ENCODE measurements at places on chromosomes 2 and 18.

DNA sequence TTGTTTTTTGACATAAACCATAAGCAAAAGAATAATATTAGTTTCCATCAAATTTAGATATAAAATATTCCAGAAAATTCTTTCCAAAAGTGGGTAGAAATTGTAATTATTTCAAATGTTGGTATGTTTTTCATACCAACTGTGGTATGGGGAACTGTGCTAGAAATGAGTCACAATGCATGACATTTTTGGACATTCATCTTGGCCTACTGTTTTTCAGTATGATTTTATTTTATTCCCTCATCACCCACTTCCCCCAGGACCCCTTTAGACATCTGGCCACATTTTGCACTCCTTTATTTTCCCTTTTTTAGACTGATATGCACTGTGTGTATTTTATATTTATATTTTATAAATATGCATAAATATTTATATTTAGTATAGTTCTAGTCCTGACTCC, 97.1 kb downstream of the DPP4 start:
- DNase-seq, result no peak

GRCh38 chr18:62672600-62672999, 42.7 kb upstream of the PHLPP1 start:
- DNase-seq, result no peak

GRCh38 chr18:11494107-11494506, 115.3 kb upstream of the SLC35G4 start:
- DNase-seq, result no peak

DNA sequence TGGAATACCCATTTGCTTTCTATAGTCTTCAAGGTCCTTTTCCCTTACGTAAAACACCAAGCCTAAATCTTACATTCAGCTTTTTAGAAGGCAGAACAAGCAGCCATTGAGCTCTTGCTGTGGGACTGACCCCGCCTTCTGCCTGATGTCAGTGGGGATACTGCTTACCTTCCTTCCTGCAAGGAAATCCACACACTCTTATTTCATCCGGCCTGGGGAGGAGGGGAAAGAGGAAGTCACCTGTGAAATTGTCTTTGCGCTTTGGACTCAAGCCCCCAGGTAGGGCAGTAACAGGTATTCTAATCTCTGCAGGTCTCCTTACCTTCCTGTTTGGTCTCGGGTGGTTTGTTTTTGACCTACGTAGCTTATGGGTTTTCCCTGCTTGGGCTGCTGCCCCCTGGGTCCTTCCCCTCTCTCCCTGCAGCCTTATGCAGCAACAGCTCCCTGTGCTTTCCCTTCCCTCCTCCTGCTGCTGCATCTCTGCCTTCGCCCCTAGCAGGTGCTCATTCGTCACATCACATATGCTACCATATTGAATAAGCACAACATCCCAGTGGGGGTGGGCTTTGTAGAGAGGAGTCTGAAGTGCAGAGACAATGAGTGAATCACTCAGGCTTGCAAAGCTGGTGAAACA, 402.5 kb upstream of the TRIB2 start:
- DNase-seq, result no peak

DNA sequence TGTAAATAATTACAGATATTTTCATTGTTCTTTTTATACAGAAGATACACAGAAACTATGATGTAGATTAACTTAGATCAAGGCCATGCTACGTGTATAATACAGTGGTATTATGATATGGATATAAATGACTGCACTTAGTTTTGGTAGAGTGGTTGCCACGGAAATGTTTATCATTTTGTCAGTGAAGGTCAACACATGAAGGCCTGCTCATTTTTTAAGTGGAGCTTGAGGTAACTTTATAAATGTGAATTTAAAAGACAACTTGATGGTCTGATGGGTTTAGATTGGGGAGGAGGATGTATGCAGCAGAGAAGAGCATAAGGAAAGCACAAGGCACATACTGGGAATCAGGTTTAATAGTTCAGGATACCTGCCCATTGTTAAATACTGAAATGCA, 14.4 kb upstream of the BBS5 start:
- no peak for DNase-seq

GRCh38 chr2:16090650-16091575, 150.6 kb downstream of the MYCN start:
- DNase-seq, result no peak
